ENCODE measurements at places on chromosomes 5 and 9.
A peak's percentile ranks its signal among the peaks of the same experiment; 100 is the strongest.

GRCh38 chr5:143714629-143715028 lies 97.3 kb upstream of the HMHB1 start:
- no peak for DNase-seq

GRCh38 chr5:152170350-152170749 lies 234.7 kb downstream of the NMUR2 start:
- DNase-seq, result no peak

DNA sequence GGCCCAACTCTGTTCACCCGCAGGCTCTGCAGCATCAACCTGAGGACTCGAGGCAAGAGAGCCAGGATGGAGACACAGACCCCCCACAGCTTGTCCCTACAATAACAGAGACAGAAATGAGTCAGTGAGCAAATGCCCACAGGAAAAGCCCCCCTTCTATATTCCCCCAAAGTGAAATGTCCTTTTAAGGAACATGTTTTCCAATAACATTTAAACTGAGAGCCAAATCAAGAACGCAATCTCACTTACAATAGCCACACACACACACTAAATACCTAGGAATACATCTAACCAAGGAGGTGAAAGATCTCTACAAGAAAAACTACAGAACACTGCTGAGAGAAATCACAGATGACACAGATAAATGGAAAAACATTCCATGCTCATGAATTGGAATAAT lies 49.0 kb downstream of the TEX10 start:
- no peak for DNase-seq

GRCh38 chr5:61949679-61950435 lies 356.1 kb upstream of the KIF2A start:
- no peak for DNase-seq

- DNase-seq, result no peak
Measured at GRCh38 chr9:76567086-76567485, 108.1 kb downstream of the GCNT1 start.

DNA sequence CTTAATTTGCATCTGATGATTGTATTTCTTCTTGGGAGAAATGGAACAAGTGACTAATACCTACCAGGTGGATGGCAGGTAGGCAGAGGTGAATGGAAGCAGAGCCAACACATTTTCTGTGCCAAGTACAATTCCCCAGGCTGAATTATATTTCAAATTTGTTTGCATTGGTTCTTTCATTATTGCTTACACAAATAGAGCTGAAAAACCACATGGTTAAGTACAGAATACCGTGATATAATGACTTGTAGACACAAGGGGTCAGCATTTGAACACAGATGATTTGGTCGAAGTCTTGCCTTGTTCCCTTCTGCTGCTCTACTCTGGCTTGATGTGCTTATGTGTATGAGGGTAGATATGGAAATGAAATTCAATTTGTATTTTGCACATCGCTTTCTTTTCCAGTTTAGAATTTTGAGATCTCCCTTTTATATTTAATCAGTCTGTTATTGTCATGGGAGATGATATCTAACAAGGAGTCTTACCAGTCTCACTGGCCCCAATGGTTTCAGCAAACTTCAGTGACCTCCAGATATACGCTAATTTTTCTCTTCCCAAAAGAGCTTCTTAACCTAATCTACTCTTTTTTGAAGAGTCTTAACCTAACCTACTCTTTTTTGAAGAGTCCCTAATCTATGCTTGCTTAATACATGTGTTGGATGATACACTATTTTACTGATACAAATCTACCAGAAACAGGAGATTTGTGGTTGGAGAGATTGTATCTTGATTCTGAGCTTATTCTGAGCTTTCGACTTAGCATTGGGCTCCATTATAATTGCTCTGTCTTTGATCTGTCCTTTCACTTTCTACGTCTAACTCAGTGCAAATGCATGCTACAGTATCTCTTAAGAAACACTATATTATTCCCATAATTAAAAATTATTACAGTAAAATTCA lies 88.1 kb downstream of the PCSK1 start:
- DNase-seq, result no peak

DNA sequence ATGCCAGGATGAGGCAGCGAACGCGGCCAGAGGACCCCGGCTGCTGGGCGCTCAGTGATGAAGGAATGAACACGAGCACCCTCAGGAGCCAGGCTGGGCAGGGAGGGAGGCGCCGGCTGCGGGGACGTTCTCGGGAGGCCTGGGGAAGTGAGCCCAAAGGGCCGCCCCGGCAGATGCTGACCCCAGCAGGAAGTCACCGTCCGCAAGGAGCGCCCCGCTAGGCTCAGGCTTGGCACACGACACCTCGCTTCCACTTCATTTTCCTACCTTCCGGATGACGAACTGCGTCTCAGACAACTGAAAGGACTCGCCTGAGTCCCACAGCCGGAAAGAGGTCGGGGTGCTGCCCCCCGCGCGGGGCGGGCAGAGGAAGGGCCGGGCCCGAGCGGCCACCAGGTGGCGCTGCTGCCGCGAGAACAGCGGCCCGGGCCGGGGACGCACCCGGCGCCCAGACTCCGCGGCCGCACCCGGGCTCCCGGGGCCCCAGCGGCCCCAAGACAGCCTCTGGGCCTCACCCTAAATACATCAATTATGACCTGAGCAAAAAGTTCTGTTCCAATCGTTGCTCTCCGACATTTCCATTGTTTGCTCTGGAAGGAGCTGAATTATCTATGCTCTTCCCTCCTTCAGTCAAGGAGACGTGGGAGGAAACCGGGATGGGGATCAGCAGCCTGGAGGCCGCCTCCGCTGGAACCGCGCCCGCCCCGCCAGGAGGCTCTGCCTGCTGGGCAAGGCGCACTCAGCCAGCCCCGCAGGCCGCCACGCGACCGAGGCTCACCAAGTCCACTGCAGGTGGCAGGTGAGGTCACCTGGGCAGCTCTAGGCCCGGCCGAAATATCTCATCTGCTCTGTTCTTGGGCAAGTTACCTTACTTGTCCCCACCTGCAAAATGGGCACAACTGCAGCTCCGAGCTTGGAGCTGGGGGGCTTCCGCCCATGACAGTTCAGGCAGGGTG lies 107.0 kb downstream of the ZNF354C start:
- no peak for DNase-seq

DNA sequence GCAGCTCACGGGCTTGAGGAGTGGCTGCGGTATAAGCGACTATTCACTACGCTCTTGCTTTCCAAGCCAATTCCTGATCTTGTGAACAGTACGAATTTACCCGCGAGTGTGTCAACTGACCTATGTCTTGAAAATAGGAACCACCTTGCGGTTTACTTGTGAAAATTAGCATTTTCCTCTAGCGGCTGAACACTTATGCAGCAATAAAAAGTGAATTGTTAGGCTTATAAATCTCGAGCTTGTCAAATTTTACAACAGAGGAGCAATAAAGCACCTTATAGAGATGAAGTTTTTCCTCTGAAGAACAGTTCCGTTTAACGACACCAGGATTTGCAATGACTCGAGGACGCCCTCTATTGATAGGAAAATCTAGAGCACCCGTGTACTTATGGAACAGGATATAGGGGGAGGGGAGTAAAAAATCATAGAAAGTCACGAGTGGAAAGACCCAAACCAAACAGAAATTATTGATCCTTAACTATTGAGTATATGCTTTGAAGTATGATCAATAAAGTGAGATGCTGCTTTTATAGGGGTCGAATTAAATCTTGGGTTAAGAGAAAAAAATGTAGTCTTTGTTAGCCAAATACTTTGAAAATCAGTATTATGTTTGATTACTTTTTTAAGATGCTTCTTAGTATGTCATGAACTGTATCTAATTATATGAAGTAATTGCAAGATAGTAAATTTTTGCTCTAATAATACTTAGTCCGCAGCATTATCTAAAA lies 1.9 kb upstream of the RGMB start:
- no peak for DNase-seq

- DNase-seq, result no peak
Measured at GRCh38 chr9:96447406-96447805, 2.6 kb upstream of the HABP4 start.

- no peak for DNase-seq
Measured at GRCh38 chr5:12865529-12865928, 961.3 kb upstream of the CTNND2 start.

DNA sequence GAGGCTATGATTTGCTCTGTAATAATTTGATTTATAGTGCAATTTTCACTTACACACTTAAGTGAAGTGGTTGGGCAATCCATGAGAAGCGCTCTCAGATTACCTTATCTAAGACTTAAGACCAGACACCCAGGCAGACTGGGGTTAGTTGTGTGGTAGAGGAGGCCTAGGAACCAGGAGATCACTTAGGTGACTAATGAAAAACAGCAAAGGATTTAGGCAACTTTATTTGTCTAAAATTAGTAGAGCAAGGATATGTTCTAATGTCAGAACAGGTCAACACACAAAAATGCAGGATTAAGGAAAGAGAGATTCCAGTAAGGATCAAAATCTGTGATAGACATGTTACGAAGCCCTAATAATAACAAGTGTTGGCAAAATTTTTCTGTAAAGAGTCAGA lies 913.8 kb downstream of the TLE1 start:
- DNase-seq, result no peak

DNA sequence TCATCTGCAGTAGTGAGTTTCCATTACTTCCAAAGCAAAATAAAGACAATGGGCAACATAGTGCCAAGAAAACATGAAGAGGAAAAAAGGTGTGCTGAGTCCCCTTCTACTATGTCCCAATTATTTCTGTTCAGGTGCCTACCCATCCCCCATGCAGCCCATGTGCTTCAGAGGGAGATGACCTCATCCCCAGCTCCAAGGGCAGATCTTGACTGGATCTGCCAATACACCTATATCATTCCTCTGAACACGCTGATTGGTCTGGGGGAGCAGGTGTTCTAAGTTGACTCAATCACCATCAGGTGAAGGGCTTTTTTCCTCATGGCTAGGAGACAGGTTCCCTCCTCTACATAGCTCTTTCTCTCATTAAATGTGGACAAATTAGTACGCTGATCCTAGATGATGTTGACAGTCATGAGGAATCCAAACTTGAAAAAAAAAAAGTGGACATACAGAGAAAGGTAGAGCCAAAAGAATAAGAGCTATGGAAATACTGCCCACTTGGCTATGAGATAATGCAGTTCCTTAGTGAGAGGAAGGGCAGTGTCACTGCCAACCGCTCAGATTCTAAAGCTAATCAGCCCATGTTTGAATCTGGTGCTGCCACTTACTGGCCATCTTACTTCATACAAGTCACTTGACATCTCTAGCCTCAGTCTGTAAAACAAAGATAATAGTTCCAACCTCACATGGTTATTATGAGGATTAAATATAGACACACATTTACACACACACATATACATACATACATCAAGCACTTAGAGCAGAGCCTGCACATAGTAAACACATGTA lies 23.1 kb downstream of the PRELID2 start:
- no peak for DNase-seq

DNA sequence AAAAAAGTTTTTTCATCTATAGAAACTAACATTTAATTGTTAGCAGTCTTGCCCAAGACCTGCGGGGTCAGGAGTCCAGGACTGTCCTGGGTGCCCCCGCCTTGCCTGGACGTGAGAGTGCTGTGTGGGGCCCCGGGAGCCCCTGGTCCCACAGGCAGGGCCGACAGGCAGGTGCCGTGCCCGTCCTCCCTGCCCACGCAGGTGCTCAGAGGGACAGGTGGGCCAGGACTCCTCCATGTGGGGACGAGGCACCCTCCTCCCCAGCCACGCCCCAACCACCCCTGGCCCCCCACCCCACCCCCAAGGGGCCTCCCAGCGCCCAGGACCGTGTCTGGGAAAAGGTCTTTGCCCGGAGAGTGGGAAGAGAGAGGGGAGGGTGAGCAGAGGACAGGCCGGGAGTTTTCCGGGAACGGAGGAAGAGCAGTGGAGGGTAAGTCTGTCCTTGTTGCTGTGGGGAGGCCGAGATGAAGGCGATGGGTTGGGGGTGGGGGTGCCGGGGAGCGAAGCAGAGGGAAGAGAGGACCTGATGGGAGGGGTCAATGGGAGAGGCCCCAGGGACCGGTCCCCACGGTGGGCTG lies 2.7 kb upstream of the LCN12 start:
- no peak for DNase-seq

GRCh38 chr9:110217656-110218099 lies 9.7 kb upstream of the C9orf152 start:
- DNase-seq, result peak; percentile 1

GRCh38 chr5:1814183-1815020 lies 13.2 kb downstream of the NDUFS6 start:
- no peak for DNase-seq

DNA sequence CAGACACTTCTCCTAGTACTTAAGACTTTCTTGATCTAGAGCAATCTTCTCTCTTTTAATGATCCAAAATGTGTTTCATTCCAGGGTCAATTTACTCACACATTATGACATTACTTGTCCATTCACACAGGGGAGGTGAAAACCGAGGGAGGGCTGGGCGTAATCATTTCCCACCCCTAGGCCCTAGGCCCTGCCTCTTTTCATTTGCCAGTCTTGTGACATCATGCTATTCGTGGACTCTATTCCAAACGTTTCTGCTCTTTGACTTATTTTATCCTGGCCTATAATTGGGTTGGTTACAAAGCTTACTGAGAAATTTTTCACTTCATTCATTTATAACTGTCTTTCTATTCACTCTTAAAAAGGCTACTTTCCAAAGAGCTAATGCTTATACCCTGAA lies 2.4 kb downstream of the DCAF12 start:
- no peak for DNase-seq

GRCh38 chr5:141155540-141156374 lies 5.9 kb downstream of the PCDHB6 start:
- no peak for DNase-seq

DNA sequence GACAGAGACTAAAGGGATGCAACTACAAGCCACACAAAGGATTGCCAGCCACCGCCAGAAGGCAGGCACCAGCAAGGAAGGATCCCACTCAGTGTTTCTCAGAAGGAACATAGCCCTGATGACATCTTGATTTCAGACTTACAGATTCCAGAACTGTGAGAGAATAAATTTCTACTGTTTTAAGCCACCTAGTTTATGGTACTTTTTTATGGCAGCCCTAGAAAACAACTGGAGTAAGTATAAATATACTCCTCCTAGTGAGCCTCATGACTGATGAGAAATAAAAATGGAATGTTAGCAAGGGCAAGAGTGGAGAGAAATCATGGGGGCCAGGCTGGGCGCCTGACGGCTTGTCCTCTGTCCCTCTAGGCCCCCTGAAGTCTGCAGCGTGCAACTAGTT lies 307.3 kb downstream of the PIK3R1 start:
- no peak for DNase-seq

DNA sequence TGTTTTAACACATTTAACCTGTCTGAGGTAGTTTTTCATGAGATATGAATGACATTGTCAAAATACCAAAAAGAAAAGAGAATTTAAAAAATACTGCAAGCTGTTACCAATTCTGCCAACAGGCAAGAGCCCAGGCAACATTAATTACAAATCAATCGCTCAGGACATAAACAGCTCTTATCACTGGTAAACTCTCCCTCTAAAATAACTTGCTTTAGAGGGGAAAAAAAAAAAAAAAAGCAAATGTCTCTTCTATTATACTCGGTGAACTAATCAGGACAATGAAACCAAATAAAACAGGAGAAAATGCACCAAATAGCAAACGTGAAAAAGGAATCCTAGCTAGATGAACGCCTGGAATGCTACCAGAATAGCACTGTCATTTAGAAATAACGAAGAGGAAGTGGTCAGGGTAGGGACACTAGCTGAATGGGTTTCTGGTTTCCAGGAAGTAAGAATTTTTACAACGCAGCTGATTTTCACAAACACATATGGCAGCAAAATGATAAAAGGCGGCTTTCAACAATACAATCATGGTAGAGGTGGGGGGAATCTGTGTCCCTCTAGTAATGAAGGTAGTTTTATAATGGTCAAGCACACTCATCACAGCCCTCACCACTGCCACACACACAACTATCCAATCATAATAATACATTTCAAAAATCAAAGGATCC lies 94.9 kb downstream of the DENND1A start:
- no peak for DNase-seq

- DNase-seq, result no peak
Measured at GRCh38 chr9:71824257-71824656, 55.9 kb upstream of the CEMIP2 start.

- DNase-seq, result peak; percentile 20
Measured at GRCh38 chr9:134863941-134864820, 16.4 kb upstream of the FCN2 start.

All from nucleus accumbens (tissue), 56 donors.